Left ventricle myocardium superior (tissue), 1 donor: ENCODE measurements at places on chromosomes 7 and 10. TPM values are rescaled to one million over a fixed set of nuclear protein-coding genes. Genes with fewer than 3 reads are reported as not detected.

DNA sequence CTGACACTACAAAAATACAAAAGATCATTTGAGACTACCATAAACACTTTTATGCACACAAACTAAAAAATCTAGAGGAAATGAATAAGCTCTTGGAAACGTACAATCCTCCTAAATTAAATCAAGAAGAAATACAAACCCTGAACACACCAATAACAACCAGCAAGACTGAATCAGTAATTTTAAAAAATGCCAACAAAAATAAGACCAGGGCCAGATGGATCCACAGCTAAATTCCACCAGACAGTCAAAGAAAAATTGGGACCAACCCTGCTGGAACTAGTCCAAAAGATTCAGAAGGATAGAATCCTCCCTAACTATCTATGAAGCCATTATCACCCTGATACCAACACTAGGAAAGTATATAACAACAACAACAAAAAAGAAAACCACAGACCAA is 277.4 kb downstream of the AGMO start:
- no peak for DNase-seq

The ANKRD30A gene
- total RNA-seq, result not detected

The ACHE gene
- total RNA-seq, result 0.40 TPM

The ICA1 gene
- total RNA-seq, result 51.0 TPM

The SNX10 gene
- total RNA-seq, result 1.1 TPM

The CALCR gene
- not detected for total RNA-seq

The PNLIPRP2 gene
- not detected for total RNA-seq

DNA sequence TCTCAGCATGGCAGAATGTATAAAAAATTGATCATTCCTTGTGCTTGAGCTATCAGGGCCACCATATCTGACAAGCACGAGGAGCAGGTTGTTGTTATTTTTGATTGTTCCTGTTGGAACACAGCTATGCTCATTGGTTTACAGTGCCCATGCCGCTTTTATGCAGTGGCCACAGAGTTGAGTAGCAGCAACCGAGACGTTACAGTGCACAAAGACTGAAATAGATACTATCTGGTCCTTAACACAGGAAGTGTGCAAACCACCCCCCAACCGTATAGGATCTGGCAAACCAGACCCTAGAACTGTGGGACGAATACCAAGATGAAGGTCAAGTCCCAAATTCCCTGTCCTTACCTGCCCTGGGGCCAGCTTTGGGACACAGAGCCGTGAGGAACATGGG is 216.6 kb downstream of the KLF6 start:
- no peak for DNase-seq

The CCL24 gene
- 0.47 TPM for total RNA-seq

The KIAA1549 gene
- total RNA-seq, result 2.5 TPM

- DNase-seq, result peak; percentile 92
Observed at GRCh38 chr7:32942415-32943251, 14.6 kb upstream of the FKBP9 start.

GRCh38 chr7:5001911-5002310 is 42.9 kb upstream of the MMD2 start:
- DNase-seq, result no peak

The BLOC1S2 gene
- 18.2 TPM for total RNA-seq

The TNKS2 gene
- 15.3 TPM for total RNA-seq

The STAMBPL1 gene
- total RNA-seq, result 2.4 TPM

GRCh38 chr7:47370461-47371042 is 211.4 kb downstream of the TNS3 start:
- DNase-seq, result no peak

DNA sequence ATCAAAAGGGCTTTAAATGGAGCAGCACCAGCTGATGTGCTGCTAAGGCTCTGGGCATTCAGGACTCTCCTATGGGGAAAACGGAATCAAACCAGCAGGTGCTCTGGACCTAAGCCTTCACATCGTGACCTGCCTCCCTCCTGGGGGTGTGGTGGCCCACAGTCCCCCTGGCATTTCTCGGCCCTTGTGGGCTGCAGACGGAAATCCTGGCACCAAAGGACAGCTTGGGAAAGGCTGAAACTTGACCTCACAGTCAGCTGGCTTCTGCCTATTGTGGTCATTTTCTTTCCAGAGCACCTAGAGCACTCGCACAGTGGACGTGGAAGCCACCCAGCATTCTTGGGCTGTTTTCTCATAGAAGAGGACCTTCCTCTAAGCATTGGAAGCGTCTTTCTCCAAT is 74.8 kb downstream of the TPST1 start:
- DNase-seq, result no peak

DNA sequence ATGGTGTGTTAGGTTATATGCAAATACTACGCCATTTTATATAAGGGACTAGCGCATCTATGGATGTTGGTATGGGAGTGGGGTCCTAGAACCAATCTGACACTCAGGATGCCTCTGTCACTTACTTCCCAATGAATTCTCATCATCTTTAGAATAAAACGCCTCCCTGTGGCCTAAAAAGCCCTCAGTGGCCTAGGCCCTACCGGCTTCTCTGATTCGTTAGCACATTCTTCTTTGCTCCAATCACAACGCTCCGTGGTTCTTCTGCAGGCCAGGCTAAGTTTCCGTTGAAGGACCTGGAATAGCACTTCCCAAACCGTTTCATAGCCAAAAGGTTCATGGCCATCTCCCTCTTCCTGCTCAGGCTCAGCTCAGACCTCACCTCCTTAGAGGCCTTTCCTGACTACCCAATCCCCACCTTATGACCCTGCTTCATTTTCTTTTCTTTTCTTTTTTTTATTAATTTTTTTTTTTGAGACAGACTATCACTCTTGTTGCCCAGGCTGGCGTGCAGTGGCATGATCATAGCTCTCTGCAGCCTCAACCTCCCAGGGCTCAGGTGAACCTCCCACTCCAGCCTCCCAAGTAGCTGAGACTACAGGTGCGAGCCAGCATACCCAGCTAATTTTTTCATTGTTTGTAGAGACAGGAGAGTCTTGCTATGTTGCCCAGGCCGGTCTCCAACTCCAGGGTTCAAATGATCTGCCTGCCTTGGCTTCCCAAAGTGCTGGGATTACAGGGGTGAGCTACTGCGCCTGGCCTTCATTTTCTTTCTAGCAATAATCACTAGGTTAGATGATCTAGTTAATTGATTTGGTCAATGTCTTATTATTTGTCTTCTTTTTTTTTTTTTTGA is 24.5 kb upstream of the YWHAG start:
- DNase-seq, result no peak

DNA sequence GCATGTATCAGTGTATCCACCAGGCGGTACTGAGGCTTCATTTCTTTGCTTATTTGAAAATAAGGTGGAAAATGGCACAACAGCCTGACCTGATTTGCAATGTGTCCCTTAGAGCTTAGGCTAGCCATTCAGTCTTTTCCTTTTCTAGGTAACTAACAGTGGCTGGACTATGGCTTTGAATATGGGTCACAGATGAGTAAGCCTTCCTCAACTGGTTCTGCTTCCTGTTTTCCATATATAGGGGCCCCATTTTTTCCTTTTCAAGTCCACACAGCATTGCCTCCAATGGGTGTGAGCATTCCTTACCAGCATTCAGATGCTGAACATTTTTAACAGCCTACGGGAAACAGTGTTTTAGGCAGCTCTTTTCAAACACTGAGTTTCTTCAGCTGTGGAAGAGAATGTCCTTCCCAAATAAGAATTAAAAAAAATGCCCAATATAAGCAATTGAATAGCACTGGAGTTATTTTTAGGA is 3.9 kb upstream of the ITGB1 start:
- no peak for DNase-seq

DNA sequence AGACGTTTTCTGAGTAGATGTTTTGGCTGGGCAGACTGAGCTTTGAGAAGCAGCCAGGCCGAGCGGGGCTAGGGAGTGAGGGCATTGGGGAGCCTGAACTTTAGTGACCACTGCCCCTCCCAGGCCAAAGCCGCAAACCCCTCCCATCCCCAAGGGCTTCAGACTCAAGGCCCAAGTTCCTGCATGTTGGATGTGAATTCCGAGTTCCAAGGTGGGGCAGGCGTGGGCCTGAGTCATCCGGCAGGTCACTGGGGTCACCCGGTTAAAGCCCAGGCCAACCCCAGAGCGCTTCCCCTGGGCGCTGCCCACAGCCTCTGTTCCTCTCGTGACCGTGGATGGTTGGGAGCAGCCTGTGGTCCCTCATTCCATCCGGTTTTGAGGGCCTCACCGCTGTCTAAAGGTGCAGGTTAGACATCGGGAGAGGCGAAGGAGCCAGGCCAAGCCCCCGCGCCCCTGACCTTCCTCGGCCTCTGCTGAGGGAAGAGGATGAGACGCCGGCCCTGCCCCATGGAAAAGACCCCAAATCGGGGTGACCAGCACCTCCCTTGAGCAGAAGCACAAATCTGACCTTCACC is 6.9 kb upstream of the PDGFA start:
- DNase-seq, result no peak

The LIPF gene
- total RNA-seq, result not detected

The GPR85 gene
- 0.69 TPM for total RNA-seq

DNA sequence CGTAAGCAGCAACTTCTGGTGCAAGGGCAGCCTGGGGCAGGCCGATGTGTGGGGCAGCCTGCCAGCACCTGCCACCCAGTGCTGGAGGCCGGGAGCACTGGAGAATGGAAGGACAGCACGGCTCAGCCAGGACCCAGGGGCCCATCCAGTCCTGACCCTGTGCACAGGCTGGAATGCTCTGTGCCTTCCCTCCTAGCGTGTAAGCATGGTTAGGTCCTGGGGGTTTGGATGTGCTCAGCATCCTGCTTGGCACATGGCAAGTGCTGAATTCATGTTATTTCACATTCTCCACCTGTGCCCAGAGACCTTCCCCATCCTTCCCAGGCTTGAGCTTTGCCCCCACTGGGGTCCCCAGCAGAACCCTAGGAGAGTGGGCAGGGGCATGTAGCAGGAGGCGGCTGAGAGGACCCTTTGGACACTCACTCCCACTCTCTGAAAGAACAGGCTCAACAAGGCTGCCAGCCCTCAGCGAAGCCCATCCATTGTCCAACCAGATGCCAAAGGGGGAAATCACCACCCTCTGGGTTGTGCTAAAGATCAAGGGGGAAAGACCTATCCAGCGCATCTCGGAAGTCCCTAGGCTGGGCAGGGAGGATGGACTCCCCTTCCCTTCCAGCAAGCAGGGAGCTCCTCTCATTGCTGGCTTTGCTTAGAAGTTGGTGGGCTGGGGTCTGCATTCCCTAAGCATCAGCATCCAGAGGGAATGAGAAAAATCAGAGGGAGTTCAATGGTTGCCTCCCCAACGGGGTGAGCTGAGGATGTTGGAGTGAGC is 29.7 kb downstream of the ANXA8 start:
- DNase-seq, result no peak

The PPP3CB gene
- total RNA-seq, result 67.7 TPM

The ANK3 gene
- 188 TPM for total RNA-seq

- DNase-seq, result no peak
Observed at GRCh38 chr7:23347033-23347681, 48.0 kb downstream of the MALSU1 start.

DNA sequence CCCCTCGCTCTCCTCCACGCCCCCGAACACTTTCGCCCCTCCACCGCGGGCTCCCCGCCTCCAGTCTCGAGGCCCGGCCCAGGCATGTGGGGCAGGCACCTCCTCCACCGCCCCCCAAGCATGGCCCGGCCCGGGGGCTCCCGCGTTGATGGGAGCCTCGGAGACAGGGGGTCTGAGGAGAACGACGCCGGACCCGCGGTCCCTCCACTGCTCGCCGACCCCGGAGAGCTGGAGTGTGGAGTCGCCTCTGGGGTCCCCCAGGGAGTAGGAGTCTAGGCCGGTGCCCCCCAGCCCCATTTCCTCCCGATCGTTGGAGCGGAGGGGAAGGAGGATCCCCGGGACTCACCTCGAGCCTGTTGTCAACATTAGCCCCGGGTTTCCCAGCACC is 206 bp downstream of the UPF2 start:
- DNase-seq, result peak; percentile 63

The CYP26C1 gene
- not detected for total RNA-seq

The ZSCAN25 gene
- 8.3 TPM for total RNA-seq

DNA sequence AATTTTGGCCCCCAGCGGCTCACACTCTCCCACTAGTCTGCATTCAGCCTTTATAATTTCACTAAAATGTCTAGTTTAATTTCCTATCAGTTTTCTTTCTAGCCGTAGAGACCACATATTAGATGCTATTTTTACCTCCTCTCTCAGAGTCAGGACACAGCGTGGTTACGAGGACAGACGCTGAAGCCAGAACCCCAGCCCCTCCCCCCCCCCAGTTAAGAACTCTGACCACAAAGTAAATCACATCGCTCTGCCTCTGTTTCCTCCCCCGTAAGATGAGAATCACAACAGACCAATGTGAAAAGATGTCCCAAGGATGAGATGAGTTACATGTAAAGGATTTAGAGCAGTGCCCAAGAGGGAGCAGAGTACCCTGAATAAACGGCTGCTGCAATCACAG is 11.1 kb upstream of the TARP start:
- DNase-seq, result no peak

DNA sequence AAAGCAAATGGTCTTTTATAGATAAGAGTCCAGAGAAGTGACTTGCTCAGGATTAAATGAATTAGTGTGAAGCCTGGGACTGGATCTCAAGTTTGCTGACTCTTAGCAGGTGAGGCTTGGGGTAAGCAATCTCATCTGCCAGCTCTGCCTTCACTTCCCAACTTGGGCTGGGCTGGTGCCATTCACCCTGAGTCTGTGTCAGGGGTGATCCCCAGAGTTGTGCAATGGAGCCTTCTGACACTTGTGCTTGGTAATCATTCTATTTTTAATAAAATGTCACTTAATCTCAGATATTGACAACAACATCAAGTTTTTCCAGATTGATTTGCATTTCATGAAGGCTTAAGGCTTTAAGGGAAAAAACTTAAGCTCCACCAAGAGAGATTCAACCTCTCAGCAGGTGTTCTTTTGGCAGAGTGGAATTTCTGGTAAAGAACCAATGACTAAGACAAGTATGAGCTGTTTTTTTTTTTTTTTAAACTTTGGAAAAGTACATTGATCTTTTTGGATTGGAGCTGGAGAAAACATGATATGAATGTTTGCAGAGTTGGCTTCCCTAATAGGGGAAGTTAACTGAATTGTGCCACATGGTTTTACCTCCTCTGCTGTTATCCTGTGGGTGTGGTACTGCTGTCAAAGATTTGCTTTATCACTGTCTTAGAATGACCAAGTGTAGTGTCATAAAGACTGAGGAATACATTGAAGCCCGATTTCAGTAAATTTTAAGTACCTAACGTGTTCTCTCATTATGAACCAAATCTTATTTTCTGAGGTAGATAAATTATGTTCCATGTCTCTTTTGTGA is 48.6 kb upstream of the GPR37 start:
- no peak for DNase-seq

The AKR1B15 gene
- total RNA-seq, result not detected

The AIFM2 gene
- total RNA-seq, result 16.3 TPM

The C10orf62 gene
- total RNA-seq, result 0.35 TPM

The GBX1 gene
- 1.5 TPM for total RNA-seq

The ZPBP gene
- total RNA-seq, result not detected

The ARHGEF5 gene
- total RNA-seq, result 1.7 TPM

DNA sequence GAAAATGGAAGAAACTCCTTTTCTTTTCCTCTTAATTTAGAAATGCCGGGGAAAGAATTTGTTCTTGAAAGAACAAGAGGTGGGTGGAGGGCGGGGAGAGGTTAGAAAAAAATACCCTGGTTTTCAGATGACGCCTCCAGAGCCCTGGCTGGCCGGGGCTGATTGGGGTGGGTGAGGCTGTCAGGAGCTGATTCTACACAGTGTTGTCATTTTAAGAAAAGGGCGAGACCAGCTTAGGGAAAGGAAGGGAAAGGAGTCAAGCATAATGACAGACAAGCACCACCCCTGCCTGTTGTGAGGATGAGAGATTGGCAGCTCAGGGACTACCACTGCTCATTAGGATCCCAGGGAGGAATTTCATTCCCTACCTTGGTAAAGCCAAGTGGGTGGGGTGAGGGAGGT is 9.9 kb upstream of the FAM180A start:
- DNase-seq, result peak; percentile 52
